ENCODE measurements at places on chromosomes 11 and 22.

DNA sequence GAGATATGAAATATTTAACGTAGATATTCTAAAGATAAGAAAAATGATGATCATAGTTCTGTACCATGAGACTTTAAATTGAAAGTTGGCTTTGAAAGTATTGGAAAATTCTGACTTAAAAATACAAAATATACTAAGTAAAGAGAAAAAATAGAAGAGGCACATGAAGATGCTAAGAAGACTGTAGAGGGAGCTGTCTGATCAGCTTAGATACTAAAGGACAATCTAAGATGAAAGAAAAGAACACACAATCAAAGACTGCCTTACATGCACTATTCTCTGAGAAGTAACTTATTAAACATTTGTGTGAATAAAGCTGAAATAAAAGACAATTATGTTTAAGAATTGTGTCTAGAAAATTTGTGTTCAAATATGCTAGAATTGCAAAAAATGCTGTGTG, 55.1 kb downstream of the RBMXL2 start:
- DNase-seq = no peak

- no peak for DNase-seq
These were observed 116.2 kb downstream of the KIAA1671 start for GRCh38 chr22:25068707-25069106.

DNA sequence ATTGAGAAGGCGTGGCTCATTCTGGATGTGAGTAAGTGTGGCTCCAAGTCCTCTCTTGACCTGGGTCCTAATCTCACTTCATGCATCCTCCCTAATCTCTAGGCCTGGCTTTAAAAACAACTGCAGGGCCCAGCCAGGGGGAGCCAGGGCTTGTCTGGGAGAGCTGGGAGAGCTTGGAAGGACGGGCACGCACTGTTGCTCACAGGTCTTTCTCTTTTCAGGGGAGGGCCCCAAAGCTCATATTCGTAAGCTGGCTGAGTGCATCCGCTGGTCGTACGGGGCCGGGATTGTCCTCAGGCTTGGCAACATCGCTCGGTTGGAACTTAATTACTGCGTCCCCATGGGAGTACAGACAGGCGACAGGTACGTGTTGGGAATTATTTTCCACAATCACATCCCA, 34.1 kb upstream of the PARVB start:
- no peak for DNase-seq

DNA sequence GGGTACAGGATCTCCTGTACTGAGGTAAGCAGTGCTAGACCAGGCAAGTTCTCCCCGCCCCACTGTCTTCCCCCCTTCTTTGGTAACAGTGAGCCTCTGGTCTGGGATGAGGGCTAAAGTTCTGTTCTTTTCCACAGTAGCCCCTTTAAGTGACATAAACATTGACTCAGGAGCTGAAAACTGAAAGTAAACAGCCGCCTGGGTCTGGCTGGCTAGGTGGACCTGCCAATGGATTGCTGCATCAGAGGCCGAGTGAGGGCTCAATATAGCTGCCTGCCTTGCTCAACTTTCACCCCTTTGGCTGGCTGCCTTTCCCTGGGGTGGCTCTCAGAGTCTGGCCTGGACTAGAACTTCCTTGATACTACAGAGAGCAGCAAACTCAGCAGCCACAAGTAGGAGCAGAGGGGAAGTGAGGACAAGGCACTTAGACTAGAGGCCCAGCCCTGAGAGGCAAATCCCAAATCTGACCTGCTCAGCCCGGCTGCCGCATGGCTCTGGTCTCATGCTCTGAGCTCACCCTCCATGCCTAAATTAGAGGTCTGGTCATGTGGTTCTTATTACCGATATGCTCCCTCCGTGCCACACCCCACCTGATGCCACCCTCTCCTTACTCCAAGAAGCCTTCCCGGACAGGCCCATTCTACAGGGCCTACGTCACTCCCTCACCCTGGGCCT, 9.6 kb upstream of the UCP3 start:
- no peak for DNase-seq

GRCh38 chr22:24494528-24495364, at the start of gene UPB1:
UPB1 (plus strand) TSS chr22:24495332; CDS start chr22:24495404, 72 bp downstream.
- no peak for DNase-seq

GRCh38 chr11:19940831-19941230, 219.4 kb downstream of the DBX1 start:
- no peak for DNase-seq

GRCh38 chr11:23078289-23078971, 218.2 kb upstream of the CCDC179 start:
- DNase-seq = no peak

GRCh38 chr11:35836205-35836604, 107.7 kb upstream of the LDLRAD3 start:
- DNase-seq = no peak

DNA sequence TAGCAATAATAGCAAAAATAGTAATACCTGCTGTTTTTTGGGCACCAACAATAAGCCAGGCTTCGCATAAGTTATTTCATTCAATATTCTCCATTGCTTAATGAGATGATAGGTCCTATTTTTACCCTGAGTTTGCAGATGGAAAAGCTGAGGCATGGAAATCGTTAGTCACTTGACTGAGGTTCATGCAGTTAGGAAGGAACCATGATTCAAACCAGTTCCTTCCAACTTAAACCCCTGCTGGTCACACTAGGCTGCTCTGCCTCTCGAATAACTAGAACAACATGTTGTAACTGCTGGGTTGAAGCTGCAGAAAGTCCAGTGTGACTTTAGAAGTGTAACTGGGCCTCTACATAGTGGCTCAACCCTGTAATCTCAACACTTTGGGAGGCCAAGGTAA, 69.3 kb downstream of the SEZ6L start:
- no peak for DNase-seq

GRCh38 chr11:125679397-125679796, 1.2 kb downstream of the ACRV1 start:
- DNase-seq = no peak

DNA sequence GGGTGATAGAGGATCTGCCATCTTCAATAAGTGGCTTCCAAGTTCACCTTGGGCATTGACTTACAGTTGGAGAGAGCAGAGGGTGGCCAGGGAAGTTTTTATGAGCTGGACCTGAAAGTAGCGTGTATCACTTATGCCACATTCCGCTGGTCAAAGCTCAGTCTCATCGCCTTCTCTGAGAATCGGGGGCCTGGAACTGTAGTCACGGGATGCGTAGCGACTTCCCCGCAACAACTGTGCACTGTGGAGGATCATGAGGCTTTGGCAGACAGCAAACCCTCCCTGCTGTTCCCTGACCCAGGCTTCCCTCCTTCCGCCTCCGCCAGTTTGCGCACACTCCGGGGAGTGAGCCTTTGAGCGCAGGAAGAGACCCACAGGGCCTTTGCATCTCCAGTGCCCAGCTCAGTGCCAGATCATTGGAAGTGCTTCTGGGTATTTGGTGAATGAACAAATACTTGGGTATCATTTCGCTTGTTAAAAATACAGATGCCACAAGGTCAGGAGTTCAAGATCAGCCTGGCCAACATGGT, 95.5 kb downstream of the CEP164 start:
- no peak for DNase-seq

DNA sequence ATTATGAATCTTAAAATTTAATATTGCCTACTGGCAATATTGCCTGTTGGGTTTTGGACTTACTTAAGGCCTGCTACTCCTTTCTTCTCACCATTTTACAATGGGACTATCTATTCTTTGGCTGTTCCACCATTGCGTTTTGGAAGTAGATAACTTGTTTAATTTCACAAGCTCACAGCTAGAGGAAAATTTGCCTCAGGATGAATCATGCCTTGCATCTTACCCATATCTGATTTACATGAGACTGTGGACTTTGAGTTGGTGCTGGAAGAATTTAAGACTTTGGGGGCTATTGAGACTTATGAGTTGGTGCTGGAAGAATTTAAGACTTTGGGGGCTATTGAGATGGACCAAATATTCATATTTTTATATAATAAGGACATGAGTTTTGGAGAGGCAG, 662.6 kb downstream of the METTL15 start:
- no peak for DNase-seq

GRCh38 chr11:108818971-108819370, 154.1 kb downstream of the DDX10 start:
- no peak for DNase-seq

GRCh38 chr11:94043241-94043640, 22.1 kb downstream of the HEPHL1 start:
- DNase-seq = no peak

DNA sequence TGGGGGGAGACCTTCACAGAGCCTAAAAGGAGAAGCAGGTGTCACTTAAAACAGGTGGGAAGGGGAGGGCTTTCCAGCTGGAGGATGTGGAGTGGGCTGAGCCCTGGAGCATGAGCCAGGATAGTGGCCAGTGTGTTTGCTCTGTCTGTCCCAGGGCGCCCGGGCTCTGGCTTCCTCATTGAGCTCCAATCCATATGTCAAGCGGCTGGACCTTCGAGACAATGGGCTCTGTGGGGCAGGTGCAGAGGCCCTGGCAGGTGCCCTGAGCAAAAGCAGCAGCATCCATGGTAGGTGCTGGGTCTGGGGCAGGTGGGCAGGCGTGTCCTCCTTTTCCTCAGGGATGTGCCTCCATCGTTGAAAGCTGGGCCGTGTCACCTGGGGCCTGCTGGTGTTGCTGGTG, 2.0 kb downstream of the LRRC74B start:
- DNase-seq = no peak

- no peak for DNase-seq
These were observed 24.0 kb downstream of the PISD start for GRCh38 chr22:31637891-31638618.

DNA sequence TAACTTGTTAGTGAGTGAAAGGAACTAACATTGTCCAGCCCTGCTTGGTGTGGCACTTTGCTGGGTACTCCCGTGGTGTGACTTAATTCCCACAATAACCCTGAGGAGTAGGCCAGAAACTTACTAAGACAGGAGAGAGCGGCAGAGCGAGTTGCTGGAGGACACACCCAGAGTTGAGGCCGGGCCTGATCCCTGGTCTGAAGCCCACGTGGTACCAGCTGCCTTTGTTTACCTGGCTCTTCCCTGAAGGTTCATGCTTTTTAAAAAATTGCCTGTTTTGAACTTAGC, 594 bp downstream of the MPST start:
- DNase-seq = no peak
